ENCODE measurements at places on chromosomes 2 and 18.

DNA sequence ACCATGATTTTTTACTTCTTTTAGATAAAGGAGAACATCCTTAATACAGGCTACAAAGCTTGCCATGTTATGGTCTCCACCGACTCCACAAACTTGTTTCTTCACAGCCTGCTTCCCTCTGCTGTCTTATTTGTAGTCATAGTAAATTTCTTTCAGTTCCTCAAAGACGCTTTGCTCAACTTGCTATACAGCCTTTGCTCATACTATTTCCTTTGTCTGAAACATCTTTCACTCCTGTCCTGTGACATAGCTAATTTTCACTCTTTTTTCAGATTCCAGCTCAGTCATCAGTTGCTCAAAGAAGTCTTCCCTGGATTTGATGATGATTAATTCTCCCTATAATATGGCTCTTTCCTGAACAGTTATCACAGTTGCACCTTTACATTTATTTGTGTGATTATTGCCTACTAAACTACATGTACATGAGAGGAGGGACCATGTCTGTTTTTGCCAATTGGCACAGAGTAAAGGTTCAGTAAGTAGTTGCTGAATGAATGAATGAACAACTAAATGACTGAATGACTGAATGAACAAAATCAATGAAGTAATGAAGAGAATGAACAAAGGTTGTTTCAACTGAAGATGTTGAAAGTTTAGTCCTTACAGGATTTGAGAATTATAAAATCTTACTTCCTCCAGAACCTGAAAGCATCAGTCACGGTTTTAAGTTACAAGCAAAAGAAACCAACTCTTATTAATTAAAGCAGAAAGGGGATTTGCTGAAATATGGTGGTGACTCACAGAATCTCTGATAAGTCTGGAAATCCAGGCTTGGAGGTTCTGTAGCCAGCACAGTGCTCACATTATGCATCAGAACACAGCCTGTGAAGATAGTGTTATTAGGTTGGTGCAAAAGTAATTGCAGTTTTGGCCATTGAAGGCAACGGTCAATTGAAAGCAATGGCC is 186.4 kb upstream of the FAM98A start:
- DNase-seq, result no peak

- no peak for DNase-seq
Measured at GRCh38 chr2:221289389-221289788, 282.7 kb downstream of the EPHA4 start.

DNA sequence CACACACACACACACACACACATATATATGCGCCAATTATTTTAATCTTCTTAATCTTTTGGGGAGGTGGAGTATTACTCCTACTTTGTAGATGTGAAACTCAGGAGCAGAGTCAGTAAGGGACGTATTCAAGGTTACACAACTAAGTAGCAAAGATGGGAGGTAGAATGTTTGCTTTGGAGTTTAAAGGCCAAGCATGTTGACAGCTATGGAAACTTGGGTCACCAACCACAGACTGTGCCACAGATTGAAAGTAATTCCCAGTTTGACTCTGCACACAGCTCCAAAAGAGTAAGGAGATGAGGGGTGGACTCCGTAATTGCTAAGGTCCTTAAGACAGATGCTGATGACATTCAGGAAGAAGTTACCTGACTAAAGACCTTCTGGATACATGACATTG is 124.8 kb upstream of the ITGB6 start:
- DNase-seq, result no peak

GRCh38 chr2:181070119-181070835 is 89.9 kb downstream of the UBE2E3 start:
- DNase-seq, result no peak

GRCh38 chr2:88841224-88841929 is 149.9 kb downstream of the RPIA start:
- no peak for DNase-seq

DNA sequence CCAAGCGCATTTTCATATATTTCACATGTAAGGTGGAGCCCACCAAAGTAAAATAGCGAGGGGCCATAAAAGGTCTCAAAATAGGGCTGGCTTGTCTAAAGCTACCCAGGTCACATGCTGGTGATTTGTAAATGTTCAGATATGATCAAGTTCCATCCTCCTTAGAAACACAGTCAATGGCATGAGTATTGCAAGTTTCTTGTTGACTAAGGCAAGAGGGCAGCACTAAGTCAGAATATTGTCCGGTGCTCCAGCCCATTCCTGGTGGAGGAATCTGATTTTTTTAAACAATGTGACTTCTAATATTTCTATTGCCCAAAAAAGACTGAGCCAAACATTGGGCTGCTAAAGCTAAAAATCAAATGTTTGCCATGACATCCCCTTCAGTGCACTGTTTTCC is 85.1 kb downstream of the LAMA1 start:
- no peak for DNase-seq

- DNase-seq, result no peak
Measured at GRCh38 chr2:28343971-28344715, 48.5 kb upstream of the FOSL2 start.
